ENCODE measurements at places on chromosomes 3 and 15.

DNA sequence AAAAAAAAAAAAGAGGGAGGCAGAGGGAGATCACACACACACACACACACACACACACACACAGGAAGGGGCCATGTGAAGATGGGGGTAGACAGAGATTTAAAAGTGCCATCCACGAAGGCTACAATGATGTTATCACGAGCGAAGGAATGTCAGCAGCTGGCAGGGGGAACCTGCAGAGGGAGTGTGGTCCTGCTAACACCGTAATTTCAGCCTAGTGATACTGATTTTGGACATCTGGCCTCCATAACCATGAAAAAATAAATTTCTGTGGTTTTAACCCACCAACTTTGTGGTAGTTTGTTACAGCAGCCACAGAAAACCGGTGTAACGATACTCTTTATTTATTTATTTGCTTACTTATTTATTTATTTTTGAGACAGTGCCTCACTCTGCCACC is 76.0 kb downstream of the TMCO5A start:
- DNase-seq, result no peak

DNA sequence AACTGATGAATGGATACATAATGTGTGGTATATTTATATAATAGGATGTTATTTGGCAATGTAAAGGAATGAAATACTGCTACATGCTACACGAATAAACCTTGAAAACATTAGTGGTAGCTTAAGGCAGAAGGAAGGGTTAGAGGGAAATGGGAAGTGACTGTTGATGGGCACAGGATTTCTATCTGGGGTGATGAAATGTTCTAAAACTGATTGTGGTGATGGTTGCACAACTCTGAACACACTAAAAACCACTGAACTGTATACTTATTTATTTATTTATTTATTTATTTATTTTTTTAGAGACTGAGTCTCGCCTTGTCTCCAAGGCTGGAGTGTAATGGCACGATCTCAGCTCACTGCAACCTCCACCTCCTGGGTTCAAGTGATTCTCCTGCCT is 24.8 kb upstream of the SHISA5 start:
- DNase-seq, result no peak

DNA sequence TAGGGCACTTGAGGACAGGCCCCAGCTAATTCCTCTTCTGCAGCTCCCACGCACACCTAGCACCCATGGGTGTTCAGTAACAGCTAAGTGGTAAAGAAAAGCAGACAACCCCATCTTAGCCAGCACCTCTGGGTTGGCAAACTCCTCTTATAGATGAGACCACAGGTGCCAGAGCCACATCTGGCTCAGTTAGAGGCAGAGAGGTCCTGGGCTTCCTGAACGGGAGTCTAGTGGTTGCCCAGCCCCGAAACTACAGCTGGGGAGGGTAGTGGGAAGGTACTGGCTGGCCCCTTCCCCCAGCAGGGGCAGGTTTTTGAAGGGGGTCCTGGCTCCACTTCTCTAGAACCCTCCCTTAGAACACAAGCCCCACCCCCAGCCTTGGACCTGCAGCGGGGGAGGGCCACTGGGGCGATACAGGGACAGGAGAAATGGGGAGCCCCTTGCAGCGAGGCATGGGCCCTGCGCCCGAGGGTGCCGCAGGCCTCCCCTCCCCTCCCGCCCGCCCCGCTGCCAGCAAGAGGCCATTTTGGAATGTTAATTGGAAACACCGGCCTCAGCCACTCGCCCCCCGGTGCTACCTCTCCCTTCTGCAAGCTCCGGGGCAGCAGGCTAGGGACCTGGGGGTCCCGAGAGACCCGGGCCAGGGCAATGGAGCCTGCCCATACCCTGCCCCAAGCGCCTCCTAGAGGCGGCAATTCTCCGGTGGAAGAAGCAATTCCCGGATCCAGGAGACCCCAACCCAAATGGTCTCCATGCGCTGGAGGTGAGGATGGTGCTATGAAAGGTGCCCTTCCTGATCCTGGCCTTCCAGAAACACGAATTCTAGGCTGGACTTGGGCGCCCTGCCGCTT is 1.5 kb downstream of the DUSP7 start:
- no peak for DNase-seq

DNA sequence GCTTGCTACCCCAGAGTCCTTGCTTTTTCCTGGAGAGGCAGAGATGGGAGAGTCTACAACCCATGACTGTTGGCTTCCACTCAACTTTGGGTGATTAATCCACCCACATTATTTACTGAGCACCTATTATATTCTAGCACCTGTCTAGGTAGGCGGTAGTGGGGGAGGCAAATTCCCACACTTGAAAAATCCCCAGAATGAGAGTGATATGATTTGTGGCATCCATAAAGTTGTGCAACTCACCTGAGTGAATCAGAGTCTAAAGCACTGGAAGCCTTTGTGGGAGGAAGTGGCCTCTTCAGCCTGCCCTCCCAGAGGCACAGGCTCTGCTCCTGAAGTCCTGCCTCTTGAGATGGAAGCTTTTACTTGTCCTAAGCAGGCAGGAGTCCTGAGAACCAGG is 40.4 kb upstream of the CTNNB1 start:
- no peak for DNase-seq

GRCh38 chr15:60795889-60796288 is 316.9 kb upstream of the ICE2 start:
- DNase-seq, result no peak
